IMR-90 (cell line): ENCODE measurements at places on chromosomes 6 and 20. TPM values are rescaled to one million over a fixed set of nuclear protein-coding genes. Genes with fewer than 3 reads are reported as not detected.
A peak's percentile ranks its signal among the peaks of the same experiment; 100 is the strongest.

Gene GPLD1
- 0.18 and 0.28 TPM in 2 replicates for total RNA-seq

Gene LGSN
- not detected in 2 replicates for total RNA-seq

- peak; percentile 76 for DNase-seq
These were observed 159.9 kb downstream of the OR2B2 start for GRCh38 chr6:27752038-27752885.

GRCh38 chr20:38159957-38160756, 4.9 kb downstream of the TGM2 start:
- DNase-seq: no peak

Gene BIRC7
- not detected in 2 replicates for total RNA-seq

DNA sequence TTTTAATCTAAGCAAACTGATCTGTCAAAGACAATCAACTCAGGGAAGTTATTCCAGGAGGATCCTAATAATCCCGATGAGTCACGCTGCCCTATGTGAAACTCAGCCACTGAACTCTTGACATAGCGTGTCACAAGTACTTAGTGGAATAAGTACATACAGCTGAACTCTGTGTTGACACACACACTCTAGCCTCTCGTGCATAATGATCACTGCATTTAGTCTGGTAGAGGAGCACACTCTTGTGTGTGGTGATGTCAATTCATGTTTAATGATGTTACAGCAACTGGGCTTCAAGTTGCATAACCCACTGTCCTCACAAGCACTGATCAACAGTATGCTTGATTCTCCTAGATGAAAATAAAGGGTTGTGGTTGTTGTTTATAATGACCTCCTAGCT, 148.3 kb downstream of the HACE1 start:
- DNase-seq: peak; percentile 51

Gene SEC23B
- 65.0 and 78.9 TPM in 2 replicates for total RNA-seq

Gene SALL4
- total RNA-seq: not detected in 2 replicates

Gene PSORS1C1
- total RNA-seq: 0.28 and 0.36 TPM in 2 replicates

GRCh38 chr20:51217347-51218045, 194.6 kb upstream of the KCNG1 start:
- DNase-seq: no peak

DNA sequence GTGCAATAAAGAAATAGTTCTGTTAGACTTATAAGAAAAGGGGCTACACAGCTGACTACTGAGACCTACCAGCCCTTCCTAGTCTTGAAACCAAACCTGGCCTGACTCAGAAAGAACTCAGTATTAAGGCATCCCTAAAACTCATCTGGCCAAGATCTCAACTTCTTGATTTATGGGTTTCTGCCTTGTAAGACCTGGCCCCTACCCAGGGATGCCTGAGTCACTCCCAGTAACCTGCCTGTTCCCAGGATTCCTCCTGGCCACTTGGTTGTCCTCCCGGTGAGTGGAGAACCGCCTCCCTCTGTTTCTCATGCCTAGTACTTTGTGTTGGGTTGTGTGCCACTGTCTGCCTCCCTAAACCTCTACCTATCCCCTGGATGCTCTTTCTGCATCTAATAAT, 189.4 kb upstream of the PREP start:
- peak; percentile 96 for DNase-seq

Gene TBC1D32
- total RNA-seq: 7.2 and 9.7 TPM in 2 replicates

- DNase-seq: no peak
These were observed 391 bp downstream of the ADGRF1 start for GRCh38 chr6:47041741-47042140.

GRCh38 chr6:45436544-45437438, 59.1 kb upstream of the SUPT3H start:
- DNase-seq: peak; percentile 89

DNA sequence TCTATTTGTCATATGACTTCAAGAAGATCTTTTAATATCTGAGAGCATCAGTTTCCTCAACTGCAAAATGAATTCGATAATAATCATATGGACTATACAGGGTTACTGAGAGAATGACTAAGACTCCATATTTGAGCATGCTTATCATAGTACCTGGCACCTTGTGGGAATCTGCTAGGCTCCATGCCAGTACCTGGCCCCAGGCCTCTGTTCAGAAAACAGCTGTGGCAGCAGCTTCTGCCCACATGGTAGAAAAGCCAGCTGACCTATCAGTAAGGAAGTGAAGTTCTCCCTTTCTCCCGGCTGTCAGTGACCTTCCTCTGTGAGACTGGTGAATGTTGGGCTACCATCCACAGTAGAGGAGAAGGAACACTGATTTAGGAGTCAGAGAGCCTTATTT, 574.9 kb upstream of the CHD6 start:
- DNase-seq: no peak

Gene GSTA1
- 0.18 and 0.28 TPM in 2 replicates for total RNA-seq

DNA sequence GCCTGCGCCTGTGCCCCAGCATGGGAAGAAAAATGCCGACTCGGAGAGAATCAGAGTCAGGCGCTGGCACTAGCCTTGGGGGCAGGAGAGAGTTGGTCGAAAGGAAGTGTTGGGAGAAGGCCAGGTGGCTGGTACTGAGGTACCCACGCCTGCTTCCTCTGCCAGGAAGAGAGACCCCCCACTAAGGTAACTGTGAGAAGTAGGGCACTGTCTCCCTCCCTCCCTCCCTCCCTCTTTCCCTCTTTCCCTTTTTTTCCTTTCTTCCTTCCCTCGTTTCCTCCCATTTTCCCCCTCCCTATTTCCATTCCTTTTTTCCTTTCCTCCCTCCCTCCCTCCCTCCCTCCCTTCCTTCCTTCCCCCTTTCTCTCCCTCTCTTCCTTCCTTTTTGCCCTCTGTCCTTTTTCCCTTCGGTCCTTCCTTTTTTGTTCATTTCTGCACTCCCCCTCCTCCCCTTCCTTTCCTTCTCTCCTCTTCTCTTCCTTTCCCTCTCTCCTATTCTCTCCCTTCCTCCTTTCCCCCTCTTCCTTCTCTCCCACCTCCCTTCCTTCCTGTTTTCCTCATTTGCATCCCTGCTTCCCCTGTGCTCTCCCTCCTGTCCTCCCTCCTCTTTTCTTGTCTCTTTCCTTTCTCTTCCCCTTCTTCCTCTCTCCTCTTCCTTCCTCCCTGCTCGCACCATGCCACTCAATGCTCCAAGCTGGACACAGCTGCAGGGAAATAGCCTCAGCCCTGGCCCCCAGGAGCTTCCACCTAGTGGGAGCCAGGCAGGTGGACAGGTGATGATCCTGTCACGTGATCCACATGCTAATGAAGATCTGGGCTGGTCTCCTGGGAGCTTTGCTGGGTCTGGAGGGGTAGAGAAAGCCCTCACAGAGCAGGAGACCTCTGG, 148.0 kb downstream of the DHX35 start:
- DNase-seq: no peak

GRCh38 chr6:23681743-23682142, 444.3 kb upstream of the NRSN1 start:
- no peak for DNase-seq

GRCh38 chr6:135953818-135954217, 102.3 kb downstream of the PDE7B start:
- DNase-seq: no peak

DNA sequence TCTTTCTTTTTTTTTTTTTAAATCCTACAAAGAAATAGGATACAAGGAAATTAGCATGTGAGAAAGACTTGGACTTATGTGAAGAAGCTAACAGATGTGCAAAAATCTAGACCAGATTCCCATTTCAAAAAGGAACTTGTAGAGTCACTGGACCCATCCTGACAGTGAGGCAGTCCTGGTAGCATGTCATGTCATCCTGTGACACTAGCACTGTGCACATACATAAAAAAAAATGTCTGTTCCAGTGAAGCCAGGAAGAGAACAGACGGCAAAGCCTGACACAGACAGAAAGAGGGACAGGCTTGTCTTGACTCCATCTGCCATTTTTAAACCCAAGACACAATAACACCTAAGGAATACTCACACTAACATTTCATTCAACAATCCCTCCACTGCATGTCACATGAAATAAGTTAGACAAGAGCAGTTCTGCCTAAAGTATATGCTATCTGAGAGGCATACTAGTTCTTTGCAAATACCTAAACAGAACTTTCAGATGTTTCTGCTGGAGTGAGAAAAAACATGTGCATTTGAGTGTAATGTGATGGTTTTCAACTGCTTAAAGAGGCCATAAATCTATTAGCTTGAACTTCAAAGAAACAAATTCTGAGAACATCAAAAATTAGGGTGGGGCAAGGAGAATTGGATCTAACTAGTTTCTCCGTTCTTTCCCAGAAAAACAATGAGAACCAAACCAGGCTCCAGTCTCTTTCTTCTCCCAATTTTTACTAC, 159.6 kb downstream of the BACH2 start:
- DNase-seq: peak; percentile 41

GRCh38 chr20:32888636-32889035, 29.9 kb downstream of the EFCAB8 start:
- no peak for DNase-seq

Gene CLVS2
- not detected in 2 replicates for total RNA-seq

DNA sequence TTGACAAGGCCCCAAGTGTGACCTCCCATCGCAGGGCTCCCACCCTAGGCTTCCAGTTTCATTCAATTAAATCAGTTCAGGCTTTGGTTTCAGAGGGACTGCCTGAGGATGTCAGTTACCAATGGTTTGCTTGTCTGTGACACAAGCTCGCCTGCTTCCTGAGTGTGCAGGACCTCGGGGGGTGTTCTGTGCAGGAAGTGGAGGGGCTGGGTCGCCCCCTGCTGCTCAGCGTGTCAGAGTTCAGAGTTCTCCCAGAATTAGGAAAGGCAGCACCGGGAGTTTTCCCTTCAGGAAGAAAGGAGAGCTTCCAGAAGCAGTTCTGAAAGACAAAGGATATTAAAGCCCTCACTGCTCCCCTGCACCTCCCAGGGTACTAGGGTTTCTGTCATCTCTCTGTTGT, 50.8 kb upstream of the TGM3 start:
- DNase-seq: no peak

DNA sequence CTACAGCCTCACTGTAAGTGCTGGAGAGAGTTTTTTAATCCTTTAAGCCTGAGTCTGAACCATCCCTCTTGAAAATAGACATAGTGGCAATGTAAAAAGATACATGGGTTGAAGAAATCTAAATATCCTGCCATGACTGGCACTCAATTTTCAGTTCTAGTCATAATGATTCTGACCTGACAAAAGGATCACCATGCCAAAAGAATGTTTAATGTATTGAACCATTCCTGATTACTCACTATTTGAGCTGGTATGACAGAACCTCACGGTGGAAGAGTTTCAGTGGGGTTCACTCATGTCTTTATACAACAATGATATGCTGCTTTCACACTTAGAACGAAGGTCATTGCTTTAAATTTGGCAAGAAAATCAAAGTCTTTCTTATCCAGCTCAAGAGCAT, 93.4 kb downstream of the HIVEP2 start:
- peak; percentile 38 for DNase-seq

GRCh38 chr20:61678437-61678836, 387.2 kb downstream of the TAF4 start:
- DNase-seq: no peak

Gene HLA-DQB2
- not detected in 2 replicates for total RNA-seq

Gene DEFB132
- not detected in 2 replicates for total RNA-seq

Gene ISM1
- not detected in 2 replicates for total RNA-seq

- DNase-seq: no peak
These were observed 71.4 kb upstream of the MLN start for GRCh38 chr6:33875141-33875581.

GRCh38 chr6:15796130-15796771, 133.4 kb upstream of the DTNBP1 start:
- DNase-seq: no peak

- DNase-seq: peak; percentile 90
These were observed 36.8 kb downstream of the C6orf15 start for GRCh38 chr6:31075528-31075927.

DNA sequence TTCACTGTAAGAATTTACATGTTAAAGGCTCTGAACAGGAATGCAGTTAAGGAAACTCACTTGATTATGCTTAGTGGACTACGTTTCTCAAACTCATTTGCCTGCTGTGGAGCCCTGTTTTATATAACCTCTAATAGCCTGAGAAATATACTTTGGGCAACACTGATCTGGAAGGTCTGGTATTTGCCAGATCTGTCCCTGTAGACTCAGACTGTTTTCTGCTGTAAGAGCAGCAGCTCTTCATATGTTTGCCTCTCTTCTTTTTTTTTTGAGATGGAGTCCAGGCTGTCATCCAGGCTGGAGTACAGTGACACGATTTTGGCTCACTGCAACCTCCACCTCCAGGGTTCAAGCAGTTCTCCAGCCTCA, 10.1 kb downstream of the TTPAL start:
- no peak for DNase-seq

- DNase-seq: peak; percentile 4
These were observed 41.7 kb downstream of the PTCHD4 start for GRCh38 chr6:48069280-48069679.

DNA sequence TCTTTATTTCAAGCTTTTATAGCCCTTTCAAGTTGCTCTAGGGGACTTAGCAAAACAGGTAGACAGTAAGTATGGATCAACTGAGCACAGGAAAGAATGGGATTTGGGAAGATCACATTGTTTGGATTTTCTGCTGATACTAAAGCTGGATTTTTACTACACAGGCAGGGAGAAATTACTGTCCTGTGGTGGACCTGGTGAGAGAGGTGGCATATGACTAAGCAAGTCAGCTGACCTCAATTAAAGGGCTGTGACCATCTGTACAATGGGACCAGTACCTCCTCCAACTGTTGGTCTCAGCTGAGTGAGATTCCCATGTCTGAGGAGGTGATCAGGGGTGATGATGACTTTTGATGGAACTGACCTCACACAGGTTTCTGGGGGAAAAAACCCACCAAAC, 28.0 kb downstream of the RREB1 start:
- no peak for DNase-seq

DNA sequence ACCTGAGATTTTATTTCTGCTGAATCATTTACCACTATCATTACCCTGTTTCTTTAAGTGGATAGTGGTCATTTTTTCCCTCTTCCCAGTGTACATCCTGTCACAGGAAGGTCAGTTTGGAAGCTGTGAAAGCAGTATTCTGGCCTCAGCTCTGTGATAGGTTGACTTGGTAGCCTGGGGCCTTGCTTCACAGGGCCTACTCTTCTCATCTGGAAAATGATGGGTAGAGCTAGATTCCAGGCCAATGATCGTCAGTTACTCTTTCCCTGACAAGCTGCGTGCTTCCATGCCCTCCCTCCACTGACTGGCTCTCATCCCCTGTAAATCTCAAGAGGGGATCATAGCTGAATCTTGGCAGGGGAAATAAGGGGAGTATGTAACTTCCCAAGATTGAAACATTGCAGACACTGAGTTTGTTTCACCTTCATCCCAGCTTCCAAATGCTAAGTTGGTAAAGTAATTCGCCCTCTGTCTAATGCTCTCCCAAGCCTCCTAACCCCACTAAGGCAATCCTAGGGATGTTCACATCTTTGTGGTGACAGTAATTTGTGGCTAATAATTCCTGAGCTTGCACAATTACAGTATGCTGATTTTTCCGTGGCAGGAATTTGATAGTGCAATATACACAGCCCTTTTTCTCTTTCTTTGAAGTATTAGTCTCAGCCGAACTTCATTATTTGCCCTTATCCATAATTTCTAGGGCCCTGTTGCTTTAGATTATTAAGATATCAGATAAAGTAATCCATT, 51.2 kb downstream of the VAPB start:
- no peak for DNase-seq

GRCh38 chr20:53176134-53176533, 204.0 kb downstream of the TSHZ2 start:
- no peak for DNase-seq

Gene TMEM244
- 0.28 and 0.36 TPM in 2 replicates for total RNA-seq

- DNase-seq: no peak
These were observed 801 bp downstream of the SRC start for GRCh38 chr20:37346535-37347346.
